Activated naive CD4-positive, alpha-beta T cell (primary cell): ENCODE measurements at places on chromosomes 3 and 15.

DNA sequence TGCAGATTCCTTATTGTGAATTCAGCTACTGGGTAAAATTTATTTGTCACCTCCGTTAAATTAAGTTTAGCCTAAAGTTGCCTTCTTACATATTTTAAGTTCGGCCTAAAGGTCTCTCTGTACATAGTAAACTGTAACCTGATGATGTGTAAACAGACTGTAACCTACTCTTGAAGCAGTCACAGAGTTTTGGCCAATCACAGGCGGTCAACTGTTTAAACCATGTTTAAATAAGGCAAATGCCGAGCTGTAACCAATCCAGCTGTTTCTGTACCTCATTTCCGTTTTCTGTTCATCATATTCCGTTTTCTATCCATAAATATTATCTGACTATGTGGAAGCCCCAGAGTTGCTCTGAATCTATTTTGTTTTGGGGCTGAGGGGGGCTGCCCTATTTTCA is 2.4 kb upstream of the ADAMTSL3 start:
- no peak for DNase-seq

DNA sequence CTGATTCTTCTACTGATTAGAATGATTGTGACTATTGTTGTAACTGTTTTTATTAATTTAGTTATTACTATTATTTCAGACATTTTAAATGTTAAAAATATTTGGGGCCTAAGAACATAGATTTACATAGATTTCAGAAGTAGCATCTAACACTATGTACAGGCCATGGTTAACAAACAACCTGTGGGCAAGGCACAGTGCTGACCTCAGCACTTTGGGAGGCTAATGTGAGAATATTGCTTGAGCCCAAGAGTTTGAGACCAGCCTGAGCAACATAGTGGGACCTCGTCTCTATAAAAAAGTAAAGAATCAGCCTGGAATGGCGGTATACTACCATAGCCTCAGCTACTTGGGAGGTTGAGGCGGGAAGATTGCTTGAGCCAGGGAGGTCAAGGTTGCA is 69.1 kb upstream of the CNTN4 start:
- no peak for DNase-seq

- no peak for DNase-seq
Observed at GRCh38 chr3:67804578-67804977, 150.2 kb upstream of the SUCLG2 start.

GRCh38 chr3:171348121-171348520 is 112.1 kb downstream of the TNIK start:
- DNase-seq, result no peak

DNA sequence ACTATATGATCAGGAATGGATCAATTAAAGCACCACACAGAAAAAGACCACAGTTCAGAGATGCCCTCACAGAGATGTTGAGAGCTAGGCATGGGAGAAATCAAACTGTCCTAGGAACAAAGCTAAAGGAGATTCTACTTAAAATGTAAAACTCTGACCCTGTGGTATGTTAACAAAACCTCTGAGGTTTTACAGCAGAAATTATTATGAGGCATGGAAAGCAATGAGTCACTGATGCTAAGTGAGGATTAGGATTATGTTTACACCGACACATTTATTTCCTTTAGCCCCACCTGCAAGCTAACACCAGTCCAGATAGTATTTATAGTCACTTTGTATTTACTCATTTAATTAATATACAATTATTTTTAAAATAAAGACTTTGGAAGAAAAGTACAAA is 1242.2 kb downstream of the OTOL1 start:
- DNase-seq, result no peak

DNA sequence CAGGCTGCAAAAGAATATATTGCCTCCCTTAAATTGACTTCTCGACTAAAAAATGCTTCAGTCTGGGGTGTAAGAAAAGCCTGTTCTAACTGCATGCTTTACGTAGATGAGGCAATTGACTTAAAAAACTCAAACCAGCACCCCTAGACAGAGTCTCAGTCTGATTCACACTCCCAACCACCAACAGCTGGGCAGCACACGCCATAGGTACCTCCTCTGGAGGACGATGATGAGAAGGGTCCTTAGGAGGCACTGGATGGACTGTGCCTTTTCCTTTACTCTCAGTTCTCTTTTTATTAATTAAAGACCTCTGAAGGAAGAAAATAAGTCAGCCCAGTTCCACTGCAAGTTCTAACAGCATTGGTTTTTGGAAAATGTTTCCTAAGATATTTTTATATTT is 175.0 kb downstream of the PDZRN3 start:
- DNase-seq, result no peak

GRCh38 chr15:101159096-101159935 is 92.5 kb downstream of the CHSY1 start:
- no peak for DNase-seq

DNA sequence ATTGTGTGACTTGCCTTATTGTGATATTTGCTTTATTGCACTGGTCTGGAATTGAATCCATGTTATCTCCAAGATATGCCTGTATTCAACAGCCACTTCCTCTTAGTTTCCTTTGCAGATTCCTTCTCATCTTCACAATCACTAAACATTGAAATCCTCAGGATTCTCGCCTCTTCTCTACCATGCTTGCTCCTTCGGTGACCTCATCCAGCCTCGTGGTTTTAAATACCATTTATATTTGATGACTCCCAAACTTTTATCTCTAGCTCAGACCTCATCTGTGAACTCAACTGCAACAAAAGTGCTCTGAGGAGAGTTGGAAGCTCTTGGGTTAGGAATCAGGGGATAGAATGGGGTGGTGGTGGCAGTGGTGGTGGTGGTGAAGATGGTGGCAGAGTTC is 19.9 kb downstream of the POLR2M start:
- DNase-seq, result no peak

- no peak for DNase-seq
Observed at GRCh38 chr3:40045051-40045450, 235.6 kb downstream of the MYRIP start.

DNA sequence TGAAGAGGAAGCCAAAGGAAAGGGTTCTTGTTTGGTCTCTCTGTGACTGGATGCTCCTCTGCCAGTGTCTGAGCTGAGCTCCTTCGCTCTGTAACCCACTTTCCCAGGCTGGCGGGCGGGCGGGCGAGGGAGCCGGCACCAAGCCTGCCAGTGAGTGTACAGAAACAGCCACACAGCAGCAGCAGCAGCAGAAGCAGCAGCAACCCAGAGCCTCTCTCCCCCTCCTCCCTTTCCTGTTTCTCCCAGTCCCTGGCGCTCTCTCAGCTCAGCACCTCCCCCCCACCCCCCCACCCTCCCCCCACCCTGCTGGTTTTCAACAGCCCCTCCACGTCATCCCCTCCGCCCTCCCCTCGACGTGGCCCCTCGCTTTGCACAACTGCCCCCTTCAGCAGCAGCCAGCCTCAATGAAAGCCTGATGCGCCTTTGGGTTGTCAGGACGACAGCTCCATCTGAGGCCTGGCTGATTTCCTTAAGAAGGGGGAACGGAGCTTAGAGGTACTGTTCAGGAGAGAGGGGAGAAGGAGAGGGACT is at the start of gene LSAMP:
Gene LSAMP, minus strand, starts transcription at position 177 of the 531 bp plus-strand sequence.
- no peak for DNase-seq

- no peak for DNase-seq
Observed at GRCh38 chr3:150958683-150959082, 13.8 kb downstream of the CLRN1 start.
